ENCODE measurements at places on chromosomes 3 and 15.

DNA sequence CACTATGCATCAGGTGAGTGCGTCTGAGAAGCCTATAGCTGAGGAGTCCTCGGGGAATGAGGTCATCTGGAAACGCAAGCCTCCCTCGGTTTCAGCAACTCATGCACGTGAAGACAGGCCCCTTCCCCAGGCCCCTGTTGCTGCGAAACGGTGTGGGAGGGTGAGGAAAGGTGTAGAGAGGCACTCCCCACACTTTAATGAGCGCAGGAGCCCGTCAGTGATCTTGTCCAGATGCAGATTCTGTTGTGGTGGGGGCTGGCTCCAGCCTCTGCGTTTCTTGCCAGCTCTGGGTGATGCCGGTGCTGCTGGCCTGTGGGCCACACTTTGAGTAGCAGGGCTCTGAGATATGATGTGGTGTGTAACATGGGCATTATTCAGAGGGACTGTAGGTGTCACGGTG is 38.6 kb upstream of the LACTB start:
- no peak for DNase-seq

DNA sequence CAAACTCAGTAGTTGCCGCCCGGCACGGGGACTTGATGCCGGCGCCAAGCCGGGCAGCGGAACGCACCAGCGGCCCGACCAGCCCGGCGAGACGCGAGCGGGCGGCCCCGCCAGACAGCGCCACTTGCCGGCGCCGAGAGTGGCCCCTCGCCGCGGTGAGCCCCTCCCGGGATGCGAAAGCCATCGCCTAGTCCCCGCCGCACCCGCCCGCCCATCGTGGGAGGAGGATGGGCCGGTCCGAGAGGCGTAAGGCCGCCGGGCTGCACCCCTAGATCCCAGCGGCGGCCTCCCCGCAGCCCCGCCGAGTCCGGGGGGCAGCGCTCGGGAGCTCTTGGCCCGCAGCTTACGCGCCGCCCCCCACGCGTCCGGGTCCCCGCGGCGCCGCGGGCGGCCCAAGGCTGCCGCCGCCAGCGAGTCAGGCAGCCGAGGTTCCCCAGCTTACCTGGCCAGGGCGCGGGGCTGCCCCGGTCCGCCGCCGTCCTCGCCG is 609 bp downstream of the GOLGA8A start:
- DNase-seq, result no peak

DNA sequence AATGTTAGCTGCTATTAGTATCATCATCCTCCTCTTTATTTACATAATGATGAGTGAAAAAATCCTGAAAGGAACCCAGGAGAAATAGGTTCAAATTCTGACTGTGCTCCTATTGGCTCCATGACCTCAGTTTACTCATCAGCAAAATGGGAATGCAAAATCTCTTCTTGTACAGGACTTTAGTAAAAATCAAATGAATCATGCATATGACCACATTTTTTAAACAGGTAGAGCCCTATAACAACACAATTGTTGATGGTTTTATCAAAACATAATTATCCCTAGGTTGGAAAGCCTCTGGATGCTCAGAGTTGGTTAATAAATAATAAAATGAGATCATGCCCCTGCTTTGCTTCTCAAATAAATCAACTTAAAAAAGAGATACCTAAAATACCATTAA is 16.0 kb upstream of the NR2F2 start:
- DNase-seq, result no peak

DNA sequence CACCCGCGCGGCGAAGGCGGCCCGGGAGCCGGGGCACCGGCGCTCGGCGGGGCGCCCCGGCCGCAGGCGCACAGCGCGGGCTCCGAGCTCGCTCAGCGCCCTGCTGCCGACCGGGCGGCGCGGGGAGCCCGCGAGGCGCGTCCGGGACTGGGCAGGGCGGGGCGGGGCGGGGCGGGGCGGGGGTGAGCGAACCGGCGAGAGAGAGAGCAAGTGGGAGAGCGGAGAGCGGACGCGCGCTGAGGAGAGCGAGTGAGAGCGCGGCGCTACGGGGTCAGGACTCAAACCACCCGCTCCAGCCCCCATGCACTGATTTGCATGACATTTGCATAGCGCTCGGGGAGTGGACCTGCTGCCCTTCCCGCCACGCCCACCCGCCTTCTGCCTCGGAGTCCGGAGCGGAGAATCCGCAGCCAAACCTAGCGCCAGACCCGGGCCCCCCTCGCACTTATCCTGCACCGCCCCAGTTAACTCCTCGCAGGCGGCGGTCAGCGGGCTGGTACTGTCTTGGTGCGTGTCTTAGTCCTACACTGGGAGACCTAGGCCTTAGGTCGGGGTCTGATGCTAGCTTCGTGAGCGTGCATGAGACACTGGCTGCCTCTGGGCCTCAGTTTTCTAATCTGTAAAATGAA is at the start of gene MYLK:
MYLK (minus strand) TSS at position 130 of the 629 bp plus-strand sequence. CDS start 90,491 bp downstream, outside the sequence.
- no peak for DNase-seq

DNA sequence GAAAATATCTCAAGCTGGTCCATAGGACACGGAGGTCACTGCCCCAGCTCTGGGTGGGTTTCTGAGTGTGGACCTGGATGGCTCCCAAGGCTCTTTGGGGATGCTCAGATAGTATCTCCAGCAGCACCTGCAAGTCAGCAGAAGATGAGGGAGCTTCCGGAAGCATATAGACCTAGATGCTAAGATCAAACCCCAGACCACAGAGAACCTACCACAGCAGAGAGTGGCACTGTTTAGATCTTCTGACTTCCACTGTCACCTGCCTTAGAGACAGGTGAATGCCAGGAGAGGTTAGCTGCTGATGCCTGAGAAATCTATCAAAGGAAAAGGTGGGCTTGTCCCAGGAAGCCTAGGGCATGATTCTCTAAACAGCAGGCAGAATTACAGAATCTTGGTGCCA is 105.7 kb upstream of the TRPM1 start:
- no peak for DNase-seq

GRCh38 chr15:63202861-63203260 is 13.5 kb downstream of the RAB8B start:
- no peak for DNase-seq

- DNase-seq, result no peak
These were observed 20.8 kb upstream of the NXPE3 start for GRCh38 chr3:101758224-101758623.

DNA sequence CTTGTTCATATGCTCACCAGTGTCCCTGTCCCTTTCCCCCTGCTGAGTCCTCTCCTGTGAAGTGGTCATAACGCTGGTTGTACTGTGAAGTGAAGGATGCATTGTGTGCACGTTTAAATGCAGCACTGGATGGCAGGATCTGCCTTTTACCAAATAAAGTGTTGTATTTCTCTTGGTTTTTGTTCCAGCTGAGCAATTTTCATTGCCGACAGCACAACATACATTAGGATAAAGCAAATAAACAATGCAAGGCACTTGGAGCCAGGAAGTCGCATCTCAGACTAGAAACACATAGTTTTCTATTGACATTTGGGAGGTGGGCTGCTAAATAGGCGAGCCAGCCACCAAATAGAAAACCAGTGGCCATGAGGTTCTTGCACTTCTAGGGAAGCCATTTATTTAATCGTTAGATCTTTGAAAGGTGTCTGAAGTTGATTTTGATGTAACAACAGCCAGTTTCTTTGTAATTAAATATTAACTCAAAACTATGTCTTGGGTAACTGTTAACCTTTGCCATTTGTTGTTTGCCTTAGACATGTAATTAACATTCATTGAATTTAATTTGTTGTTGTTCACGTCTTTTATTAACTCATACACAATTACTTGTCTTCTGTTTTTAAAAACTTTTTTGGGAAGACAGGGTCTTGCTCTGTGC is 185.3 kb downstream of the FNDC3B start:
- no peak for DNase-seq

GRCh38 chr15:78938658-78939488 is 6.0 kb downstream of the CTSH start:
- no peak for DNase-seq
